Iris pigment epithelial cell (primary cell): ENCODE measurements at places on chromosomes 2 and 18.

DNA sequence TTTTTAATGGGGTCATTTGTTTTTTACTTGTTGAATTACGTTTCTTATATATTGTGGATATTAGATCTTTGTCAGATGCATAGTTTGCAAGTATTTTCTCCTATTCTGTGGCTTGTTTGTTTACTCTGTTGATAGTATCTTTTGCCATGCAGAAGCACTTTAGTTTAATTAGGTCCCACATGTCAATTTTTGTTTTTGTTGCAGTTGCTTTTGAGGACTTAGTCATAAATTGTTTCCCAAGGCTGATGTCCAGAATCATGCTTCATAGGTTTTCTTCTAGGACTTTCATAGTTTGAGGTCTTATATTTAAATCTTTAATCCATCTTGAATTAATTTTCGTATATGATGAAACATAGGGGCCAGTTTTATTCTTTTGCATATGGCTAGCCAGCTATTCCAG, 13.2 kb downstream of the PIKFYVE start:
- no peak for DNase-seq

GRCh38 chr18:48580782-48581181, 42.0 kb downstream of the CTIF start:
- DNase-seq = no peak

DNA sequence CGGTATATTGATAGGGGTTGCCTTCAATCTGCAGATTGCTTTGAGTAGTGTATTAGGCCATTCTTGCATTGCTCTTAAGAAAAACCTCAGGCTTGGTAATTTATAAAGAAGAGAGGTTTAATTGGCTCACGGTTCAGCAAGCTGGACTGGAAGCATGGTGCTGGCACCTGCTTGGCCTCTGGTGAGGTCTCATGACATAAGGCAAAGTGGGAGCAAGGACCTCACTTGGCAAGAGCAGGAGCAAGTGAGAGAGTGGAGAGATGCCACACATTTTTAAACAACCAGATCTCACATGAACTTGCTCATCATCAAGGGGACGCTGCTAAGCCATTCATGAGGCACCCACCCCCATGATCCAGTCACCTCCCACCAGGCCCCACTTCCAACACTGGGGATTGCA, 4.9 kb downstream of the MAP3K2 start:
- no peak for DNase-seq

- no peak for DNase-seq
Measured at GRCh38 chr18:55522011-55522410, 66.0 kb downstream of the TCF4 start.

- DNase-seq = peak; percentile 85
Measured at GRCh38 chr2:75592030-75592429, 31.3 kb upstream of the EVA1A start.

DNA sequence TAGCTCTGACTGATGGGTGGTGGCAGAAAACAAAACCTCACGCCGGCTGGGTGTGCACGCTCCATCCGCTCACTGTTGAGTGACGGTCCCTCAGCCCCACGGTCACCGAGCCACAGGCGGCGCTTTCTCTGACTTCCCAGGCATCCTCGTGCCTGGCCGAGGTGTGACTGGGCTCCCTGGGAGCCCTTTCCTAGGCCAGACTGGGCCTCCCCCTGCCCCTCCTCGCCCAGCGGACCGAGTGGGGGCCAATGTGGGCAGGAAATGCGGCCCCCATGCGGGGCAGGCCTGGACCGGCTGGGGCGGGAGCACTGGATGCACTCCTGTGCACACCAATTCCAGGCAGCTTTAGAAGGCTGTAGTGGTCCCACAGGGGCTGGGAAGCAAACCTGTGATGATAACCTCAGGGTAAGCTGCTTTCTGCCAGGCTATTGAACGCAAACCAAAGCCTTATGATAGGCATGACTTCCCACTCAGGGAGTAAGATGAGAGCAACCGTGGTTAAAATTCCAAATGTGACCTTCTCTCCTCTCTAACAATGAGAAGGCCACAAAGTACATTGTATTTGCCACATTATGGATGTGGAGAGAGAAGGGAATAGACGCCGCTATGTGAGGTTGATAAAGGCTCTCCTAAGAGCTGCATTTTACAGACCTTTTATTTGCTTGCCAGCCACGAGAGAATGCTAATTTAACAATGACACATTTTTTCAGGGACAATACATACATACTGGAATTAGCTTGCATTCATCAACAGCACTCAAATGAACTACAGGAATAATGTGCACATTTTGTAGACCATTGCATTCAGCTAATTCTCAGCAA, 83.9 kb upstream of the PGAP1 start:
- DNase-seq = no peak

DNA sequence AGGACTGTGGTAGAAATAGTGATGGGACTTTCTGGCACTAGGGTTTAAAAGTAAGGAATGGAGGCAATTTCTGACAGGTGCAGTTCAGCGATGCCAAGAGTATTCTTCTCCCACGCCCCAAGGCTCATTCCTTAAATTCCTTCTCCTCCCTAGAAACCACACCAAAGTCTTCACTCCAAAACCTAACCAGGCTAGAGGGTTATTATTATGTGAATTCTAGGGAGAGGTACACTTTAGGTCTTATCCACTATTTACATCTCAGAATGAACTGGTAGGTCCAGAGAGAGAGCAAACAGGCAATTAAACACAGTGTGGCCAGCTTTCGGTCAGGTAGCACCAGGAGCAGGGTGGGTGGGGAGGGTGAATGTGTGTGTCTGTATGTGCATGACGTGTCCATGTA, 11.4 kb downstream of the IL1F10 start:
- DNase-seq = no peak

- no peak for DNase-seq
Measured at GRCh38 chr2:106338043-106338442, 130.2 kb downstream of the RGPD3 start.
